ENCODE measurements at places on chromosomes 6 and 20. TPM values are rescaled to one million over a fixed set of nuclear protein-coding genes. Genes with fewer than 3 reads are reported as not detected.
A peak's percentile ranks its signal among the peaks of the same experiment; 100 is the strongest.

DNA sequence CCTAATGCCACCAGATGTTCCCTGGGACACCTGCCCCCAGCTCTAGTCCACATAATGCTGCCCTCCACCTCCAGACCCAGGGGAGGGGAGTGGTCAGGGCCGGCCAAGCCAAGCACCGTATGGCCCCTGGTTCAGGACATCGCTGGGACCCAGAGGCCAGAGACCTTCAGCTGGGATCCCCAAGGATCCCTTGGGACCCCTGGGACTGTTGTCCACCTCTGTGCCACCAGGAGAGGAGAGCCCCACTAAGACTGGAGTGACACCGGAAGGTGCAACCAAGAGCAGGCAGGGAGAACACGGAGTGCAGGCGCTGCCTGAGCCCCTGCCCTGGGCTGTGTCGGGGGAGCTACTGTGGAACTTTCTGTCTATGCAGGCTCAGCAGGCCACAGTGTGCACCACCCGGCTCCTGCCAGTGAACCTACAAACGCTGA lies 43.6 kb downstream of the CTCFL start:
- DNase-seq = no peak

DNA sequence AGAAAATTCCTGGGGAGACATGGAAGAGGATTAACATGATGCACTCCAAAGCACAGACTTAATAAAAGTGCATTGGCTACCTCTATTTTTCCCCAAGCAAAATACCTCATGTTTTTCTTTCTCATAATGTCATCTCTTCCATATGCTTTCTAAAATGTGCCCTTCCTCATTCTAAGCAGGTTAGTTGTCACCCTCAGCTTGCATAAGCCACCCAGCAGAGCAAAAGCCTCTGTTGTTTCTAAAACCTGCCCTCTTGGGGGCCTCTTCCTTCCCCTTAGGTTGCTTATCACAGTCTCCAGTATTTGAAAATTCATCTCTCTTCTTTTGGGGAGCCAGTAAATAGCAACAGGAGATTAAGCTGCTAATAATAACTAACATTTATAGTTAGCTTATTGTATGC lies 183.6 kb upstream of the FLRT3 start:
- no peak for DNase-seq

GRCh38 chr20:61557621-61558020 lies 305.6 kb downstream of the CDH4 start:
- no peak for DNase-seq

DNA sequence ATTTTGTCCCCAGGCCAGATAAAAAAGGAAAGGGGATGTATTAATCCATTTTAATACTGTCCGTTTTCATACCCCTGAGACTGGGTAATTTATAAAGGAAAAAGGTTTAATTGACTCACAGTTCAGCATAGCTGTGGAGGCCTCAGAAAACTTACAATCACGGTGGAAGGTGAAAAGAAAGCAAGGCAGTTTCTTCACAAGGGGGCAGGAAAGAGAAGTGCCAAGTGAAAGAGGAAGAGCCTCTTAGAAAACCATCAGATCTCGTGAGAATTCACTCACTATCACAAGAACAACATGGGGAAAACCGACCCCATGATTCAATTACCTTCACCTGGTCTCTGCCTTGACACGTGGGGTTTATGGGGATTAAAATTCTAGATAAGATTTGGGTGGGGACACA lies 152.5 kb downstream of the IBTK start:
- no peak for DNase-seq

The RBPJL gene
- total RNA-seq = not detected

The LPA gene
- total RNA-seq = not detected

The AP5S1 gene
- 35.7 TPM for total RNA-seq

The DLL1 gene
- 0.07 TPM for total RNA-seq

GRCh38 chr6:163461696-163462095 lies 47.2 kb downstream of the QKI start:
- no peak for DNase-seq

DNA sequence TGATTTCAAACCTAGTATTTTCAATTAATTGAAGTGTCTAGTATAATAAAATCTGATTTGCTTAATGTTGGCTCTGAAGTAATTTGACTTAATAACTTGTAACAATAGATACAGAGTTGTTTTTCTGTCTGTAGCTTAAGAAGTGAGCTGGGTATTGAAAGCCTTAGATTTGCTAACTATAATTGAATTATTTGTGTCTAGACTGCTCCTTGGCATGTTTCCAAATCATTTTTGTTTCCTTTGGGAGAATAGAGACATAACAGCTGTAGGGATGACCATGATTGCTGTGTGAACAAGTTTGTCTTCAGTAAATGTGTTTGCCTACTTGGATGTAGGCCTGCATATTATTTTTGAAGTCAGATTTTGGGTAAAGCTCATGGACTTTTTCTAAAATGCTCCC lies 115.4 kb downstream of the SCAF8 start:
- no peak for DNase-seq

DNA sequence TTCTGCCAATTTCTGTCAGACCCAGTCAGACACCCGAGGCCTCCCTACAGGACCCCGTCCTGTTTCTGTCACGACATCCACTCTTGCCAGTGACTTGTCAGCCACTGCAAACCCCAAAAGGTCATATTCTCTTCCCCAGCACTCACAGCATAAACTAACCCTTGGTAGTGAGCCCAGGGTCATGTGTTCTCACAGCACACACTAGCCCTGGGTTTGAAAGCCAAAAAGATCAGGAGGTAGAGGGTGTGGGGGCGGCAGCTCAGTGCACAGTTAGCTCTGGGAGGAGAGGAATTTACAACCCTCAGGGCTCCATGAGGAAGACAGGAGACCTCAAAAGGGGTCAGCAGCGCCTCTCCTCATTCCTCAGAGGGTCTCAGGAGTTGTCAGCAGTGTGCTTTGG lies 9.9 kb upstream of the SNX9 start:
- DNase-seq = peak; percentile 29

DNA sequence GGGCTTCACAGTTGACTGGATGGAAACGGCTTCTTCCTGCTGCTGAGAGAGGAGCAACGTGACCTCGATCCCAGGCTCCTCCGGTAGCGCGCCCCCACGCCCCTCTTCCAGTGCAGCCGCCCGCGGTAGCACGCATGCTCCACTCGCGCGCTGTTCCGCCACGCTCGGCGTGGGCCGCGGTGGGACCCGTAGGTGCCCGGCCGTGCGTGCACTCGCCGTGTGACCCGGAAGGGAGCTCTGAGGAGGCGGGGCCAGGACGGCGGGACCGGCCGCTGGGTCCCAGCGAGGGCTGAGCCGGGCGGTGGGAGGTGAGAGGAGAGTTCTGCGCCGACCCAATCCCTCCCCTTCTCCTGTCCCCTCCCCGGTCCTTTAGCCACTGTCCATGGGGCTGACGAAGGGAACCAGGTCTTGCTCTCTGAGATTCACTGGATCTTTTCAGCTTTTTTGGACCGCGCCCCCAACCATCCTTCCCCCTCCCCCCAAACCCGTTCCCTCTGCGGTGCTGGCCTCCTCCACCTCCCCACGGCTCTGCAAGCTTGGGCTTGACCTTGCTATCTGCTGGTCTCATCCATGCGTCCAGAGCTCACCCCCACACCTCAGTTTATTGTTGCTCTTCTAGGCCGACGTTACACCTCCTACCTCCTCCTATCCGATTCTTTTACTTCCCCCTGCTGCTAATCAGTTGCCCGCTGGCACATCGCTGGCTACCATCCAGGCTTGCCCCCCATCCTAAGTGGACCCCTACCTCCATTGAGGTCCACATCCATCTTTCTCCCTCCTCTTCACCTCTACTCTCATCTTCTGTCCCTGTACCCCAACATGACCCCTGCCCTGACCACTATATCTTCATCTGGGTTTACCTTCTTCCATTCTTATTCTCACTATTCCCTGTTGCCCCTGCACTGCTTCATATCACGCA lies at the start of gene CUL9:
CUL9 (plus strand) TSS at position 255 of the 919 bp plus-strand sequence. CDS start 2,115 bp downstream, outside the sequence.
- DNase-seq = peak; percentile 79

GRCh38 chr6:138529478-138529877 lies 30.2 kb upstream of the NHSL1 start:
- DNase-seq = no peak

The FGD2 gene
- total RNA-seq = not detected

The CDH22 gene
- not detected for total RNA-seq

The PKIB gene
- total RNA-seq = 4.2 TPM

DNA sequence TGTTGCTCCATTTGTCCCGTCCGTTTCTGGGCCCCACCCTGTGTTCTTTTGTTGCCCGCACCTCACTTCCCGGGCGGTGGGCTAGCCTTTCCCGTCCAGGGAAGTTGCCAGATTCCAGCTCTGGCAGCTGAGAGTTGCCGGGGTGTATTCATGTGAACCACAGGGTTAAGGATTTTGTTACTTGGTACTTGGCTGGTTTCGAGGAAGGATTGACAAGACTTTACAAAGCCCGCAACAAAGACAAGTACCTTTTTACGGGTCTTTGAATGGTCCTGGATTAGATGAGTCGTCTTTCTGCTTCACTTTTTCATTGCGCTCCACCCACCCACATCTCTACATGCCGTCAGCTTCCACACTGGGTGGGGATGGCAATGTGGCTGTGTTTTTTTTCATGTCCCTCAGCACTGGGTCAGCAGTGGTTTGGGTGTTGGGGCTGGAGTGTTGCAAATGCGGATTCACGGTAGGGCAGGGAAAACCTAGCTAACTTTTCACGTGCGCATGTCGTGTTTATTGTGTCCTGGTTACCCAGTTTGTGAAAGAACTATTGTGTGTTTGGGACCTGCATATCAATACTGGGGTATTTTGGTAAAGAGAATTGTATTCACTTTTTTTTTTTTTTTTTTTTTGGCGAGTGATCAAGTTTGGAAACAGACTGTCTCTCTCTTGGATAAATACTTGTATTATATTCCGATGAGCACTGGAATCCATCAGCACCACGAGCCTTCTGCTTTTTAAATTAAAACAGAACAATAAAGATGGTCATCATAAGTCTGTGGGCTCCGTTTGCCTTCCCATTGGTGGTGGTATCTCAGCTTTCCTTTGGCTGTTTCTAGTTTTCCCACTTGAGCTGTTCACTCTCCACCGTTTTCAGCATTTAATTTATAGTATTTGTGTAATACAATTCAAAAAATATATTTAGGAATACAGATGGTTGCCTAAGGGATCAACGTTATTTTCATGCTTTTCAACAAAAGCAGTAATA lies 1.2 kb downstream of the DUSP22 start:
- DNase-seq = no peak

GRCh38 chr20:2659547-2659946 lies 4.5 kb downstream of the IDH3B start:
- DNase-seq = no peak

The ASIP gene
- not detected for total RNA-seq

The ISM1 gene
- not detected for total RNA-seq

DNA sequence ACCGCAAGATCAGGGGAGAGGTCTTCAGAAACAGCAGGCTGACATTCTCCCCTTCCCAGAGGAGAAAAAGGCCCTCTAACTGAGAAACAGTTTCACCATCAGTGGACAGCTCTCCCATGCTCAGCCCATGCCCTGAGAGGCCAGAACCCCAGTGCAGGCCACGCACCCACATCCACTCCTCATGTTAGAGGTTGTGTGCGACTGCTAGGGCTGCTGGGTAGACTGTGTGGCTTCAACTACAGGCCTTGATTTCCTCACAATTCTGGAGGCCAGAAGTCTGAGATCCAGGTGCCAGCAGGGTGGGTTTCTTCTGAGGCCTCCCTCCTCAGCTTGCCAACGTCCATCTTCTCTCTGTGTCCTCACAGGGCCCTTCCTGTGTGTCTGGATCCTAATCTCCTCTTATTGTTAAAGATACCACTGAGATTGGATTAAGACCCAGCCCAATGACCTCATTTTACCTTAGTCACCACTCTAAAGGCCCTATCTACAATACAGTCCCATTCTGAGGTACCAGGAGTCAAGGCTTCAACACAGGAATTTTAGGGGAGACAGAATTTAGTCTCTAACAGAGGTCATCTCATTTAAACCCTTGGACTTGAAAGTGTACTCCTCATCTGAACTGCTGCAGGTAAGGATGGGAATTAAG lies 67.7 kb upstream of the CD93 start:
- DNase-seq = no peak

DNA sequence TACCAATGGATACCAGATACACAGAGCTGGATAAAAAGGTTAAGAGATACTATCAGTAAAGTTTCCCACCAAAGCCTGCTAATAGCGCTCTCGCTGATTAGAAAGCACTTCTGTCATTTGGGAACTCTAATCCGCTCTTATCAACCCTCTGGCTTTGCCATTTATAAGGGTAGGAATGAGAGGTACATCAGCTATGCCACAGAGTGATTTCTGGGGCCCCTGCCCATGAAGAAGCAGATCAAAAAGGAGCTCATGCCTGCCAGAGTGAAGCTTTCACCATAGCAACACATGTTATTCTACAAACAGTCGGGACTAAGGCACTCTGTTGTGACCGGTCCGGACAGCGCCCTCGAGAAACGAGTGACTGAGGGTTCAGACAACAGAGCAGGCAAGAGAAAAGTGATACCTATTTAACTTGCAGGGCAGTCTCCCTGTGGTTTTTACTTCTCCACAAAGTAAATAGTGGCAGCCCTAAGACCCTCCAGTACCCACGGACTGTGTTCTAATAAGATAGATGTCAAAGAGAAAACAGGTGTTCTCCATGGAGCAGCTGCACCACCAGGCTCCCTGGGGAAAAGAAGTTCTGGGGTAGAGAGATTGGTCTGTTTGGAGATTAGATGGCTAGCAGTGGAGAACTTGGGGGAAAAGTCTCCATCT lies 5.6 kb downstream of the TRAM2 start:
- peak; percentile 82 for DNase-seq

Measured in M059J (cell line).